ENCODE measurements at places on chromosomes 5 and 9.
A peak's percentile ranks its signal among the peaks of the same experiment; 100 is the strongest.

GRCh38 chr9:129218272-129218625 lies 40.2 kb upstream of the IER5L start:
- no peak for DNase-seq

- peak; percentile 56 for DNase-seq
Measured at GRCh38 chr9:20683351-20684034, 566 bp upstream of the FOCAD start.

DNA sequence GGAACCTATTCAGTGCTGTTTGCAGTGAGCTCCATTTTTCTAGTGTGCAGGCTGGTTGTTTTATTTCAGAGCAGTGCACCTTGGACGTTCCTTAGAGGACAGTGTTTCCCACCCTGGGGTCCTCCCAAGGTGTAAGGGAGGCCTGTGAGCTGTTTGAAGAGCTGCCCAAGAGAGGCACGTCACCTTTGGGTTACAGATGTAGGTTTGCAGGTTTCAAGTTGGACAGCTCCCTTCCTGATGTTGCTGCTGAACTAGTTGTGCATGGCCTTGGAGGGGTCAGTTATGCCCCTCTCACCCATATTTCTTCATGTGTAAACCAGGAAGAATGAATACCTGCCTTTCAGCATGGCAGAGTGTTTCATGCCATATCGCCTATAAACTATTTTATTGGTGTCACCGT lies 34.7 kb upstream of the POMT1 start:
- DNase-seq, result no peak

DNA sequence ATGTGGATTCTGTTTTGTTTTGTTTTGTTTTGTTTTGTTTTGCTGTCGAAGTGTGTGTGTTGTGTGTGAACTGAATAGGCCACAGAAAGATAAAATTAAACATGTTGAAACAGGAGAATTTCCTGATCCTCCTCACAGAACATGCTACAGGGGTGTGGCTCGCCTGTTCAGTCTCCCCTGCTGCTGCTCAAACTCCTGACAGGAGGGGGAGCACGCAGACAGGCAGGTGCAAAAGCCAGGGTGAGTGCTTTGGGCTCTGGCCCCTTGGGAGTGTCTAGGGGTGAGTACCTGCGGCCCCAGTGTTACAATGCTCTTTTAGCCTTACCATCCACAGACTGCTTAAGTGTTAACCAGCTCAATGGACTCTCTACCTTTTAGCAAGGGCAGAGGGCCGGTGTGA lies 473.5 kb downstream of the MAT2B start:
- DNase-seq, result no peak

GRCh38 chr5:40479939-40480338 lies 199.8 kb upstream of the PTGER4 start:
- DNase-seq, result no peak

GRCh38 chr5:56190497-56190896 lies 42.6 kb downstream of the ANKRD55 start:
- DNase-seq, result no peak

DNA sequence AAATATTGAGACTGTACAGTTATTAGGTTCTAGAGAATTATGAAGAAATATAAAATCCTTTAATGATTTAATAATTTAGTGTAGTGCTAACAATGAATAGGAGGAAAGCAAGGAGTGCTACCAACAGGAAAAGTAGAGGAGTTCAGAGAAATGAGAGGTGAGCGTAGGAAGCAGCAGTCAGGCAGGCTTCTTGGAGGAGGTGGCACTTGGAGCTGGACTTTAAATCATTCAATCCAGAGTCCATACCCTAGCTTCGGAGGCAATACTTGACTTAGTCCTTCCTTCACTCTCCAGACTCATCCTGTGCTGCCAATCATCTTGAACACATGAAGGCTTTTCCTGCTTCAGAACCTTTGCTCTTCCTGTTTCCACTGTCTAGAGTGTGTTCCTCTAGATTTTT lies 254.3 kb downstream of the GRIA1 start:
- no peak for DNase-seq

GRCh38 chr9:128310461-128310860 lies 11.8 kb downstream of the TRUB2 start:
- DNase-seq, result no peak

GRCh38 chr5:125408448-125409233 lies 662.2 kb upstream of the ZNF608 start:
- DNase-seq, result no peak

- DNase-seq, result no peak
Measured at GRCh38 chr5:77644371-77645157, 6.1 kb upstream of the OTP start.

DNA sequence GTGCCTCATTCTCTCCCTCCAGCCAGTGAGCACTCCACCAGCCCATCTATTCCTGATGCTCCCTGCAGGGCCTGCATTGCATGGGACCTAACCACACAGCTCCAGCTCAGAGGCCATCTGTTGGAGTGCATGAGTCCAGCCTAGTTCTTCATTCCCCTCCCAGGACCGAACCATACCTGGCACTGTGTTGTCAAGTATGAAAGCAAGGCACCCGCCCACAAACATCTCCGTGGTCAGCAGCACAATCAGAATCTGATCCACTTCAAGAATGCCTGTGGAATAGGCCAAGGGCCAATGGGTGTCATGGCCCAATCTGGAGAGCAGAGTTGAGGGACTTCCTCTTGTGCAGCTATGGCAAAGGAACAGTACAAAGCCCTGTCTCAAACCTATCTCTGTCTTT lies 5.9 kb downstream of the SLC23A1 start:
- no peak for DNase-seq

DNA sequence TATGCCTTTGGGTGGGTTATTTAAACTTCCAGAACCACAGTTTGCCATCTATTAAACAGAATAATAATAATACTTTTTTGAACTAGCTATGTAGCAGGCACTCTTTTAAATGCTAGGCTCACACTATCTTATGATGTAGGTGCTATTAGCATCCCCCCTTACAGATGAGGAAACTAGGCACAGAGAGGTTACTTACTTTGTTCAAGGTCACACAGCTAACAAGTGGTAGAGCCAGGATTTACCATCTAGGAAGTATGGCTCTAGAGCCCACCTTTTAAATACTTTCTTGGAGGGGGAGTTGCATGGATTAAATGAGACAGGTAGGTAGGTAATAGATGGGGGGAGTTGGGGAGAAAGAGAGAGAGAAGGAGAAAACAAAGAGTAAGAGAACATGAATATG lies 95.3 kb upstream of the NR3C1 start:
- DNase-seq, result no peak

- DNase-seq, result no peak
Measured at GRCh38 chr5:149271195-149271715, 404 bp upstream of the AFAP1L1 start.

DNA sequence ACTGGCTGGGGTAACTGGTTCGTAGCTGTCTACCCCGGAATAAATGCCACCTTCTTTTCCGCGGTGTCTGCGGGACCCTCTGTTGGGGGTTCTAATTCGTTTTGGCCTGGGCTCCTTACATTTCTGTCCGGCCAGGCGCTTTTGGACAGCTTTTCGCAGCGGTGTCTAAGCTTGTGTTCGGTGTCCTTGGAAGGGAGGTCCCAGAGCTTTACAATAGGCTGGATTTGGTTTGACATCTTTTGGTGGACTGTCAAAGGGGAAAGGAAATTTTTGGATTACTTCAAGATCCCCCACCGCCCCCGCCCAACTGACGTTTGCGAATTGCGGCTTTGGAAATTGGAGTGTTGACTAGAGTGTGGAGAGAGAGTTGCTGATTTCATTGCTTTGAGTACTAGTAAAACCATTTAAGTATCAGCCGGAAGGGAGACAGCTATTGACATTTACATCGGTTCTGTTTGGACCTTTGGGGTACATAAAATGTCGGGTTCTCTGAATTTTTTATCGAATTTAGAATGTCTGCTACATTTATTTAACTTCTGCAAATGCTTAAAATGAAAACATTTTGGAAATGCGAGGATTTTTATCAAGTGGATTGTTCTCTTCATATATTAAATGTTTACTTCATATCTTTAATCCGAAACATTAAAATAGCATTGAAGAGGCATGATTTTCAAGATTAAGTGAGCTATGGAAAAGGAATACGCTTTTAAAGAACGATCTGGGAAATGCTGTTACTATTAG lies 4.7 kb upstream of the PURA start:
- no peak for DNase-seq

GRCh38 chr9:116605060-116605459 lies 82.0 kb upstream of the TRIM32 start:
- DNase-seq, result no peak

DNA sequence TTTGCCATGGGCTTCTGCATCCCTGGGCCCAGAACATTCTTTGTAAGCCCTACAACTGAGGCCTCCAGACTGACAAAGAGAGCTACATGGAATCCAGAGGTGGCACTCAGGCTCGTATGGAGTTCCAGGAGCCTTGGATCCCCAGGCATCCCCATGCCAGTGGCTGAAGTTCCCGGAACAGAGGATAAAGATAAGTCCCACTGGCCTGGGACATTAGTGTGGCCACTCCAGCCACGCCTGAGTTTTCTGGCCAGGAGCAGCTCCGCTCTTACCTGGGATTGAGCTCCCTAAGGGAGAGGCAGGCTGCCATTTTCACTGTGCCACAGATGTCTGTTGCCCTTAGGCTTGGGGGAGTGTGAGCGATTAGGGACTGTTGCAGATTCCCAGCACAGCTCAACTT lies 656.3 kb upstream of the FAM174A start:
- DNase-seq, result no peak
